T-cell (primary cell): ENCODE measurements at places on chromosomes 7 and 10.

- DNase-seq, result peak; percentile 96
Measured at GRCh38 chr10:130110246-130111112, at the start of gene C10orf143. Gene C10orf143 (minus strand): TSS chr10:130110830. CDS start chr10:130110772, 58 bp downstream.

- no peak for DNase-seq
Measured at GRCh38 chr7:80916770-80917741, 1.8 kb downstream of the SEMA3C start.

DNA sequence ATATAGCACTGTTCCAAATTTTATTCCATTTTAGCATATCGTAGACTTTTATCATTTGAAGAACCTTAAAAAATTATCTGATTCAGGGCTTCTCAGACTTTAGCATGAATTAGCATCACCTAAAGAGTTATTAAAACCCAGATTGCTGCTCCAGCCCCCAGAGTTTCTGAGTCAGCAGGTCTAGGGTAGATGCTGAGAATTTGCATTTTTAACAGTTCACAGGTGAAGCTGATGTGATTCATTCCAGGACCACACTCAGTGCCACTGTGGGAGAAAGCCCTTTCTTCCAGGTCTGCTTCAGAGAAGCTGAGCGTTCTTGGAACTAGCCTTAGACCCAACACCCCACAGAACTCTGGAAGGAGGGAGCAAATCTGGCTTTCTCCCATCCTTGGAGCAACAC is 174.1 kb upstream of the YAE1 start:
- no peak for DNase-seq

DNA sequence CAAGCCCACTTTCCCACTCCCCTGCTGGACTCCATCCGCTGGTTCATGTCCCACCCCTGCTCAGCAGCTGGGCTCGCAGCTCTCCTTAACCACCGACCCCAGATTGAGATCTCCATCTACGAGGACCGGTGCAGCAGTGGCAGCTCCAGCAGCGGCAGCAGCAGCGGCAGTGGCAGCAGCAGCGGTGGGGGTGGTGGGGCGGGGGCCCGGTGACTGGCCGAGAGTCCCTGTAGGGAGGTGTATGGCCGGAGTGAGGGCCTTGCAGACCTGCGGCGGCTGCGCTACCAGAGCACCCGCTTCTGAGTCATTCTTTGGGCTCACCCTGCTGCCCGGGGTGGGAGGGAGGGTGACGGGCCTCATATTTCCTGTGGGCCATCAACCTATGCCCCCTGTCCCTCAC is 15.8 kb downstream of the GOLGA7B start:
- no peak for DNase-seq

- no peak for DNase-seq
Measured at GRCh38 chr10:68315582-68315981, 16.3 kb upstream of the HNRNPH3 start.

DNA sequence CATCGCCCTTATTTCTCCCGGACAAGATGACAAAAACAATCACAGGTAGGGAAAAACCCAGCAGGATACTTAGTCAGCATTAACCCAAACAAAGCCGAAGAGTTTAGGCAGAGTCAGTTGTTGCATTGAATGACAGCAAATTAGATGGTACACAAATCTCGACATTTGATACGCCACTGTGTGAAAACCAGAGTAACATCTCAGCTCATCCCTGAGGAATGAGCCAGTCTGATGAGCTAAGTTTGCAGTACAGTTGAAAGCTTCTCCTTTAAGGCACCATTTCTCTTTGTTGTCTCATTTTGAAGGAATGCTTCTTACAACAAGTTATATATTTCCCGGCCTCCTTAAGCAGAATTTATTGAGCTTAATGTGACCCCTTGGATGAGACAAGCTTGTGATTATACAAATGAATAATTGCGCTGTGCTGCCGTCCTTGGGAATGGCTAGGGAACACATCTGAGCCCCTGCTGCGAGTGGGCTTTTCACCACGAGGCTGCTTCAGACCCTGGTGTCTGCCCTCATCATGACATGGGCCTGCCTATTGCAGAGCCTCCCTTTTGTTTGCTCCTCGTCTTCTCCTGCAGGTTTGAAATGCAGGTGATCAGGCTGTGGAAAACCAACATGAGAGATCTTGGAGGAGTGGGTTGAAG is 137.3 kb downstream of the CELF2 start:
- no peak for DNase-seq

DNA sequence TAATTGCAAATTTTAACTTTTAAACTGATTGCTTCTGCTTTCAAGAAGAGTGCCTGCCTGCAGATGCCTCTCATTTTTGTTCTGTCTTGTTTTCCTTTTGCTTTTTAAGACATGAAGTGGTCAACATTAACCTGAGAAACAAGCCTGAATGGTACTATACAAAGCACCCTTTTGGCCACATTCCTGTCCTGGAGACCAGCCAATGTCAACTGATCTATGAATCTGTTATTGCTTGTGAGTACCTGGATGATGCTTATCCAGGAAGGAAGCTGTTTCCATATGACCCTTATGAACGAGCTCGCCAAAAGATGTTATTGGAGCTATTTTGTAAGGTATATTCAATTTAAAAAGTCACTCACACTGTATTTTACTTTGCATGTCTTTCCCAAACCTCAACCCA is 8.8 kb downstream of the GSTO2 start:
- DNase-seq, result no peak

GRCh38 chr7:116689790-116690259 is 17.8 kb downstream of the MET start:
- DNase-seq, result no peak

DNA sequence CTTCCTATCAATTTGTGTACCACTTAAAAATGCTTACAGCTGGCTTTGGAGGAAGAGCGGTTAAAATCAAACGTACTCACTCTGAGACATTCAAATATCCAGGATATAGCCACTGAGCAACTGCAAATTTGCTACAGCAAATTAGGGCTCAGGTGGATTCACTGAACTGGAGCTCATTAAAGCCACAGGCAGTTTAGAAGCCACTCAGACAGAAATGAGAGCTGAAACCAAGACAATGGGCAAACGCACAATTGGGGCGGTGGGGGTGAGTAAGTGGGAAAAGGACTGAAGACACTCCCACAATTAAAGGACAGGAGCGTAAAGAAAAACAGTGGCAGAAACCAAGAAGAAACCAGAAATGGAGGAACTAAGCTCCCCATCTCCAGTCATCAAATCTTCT is 20.5 kb downstream of the MPP7 start:
- DNase-seq, result no peak

DNA sequence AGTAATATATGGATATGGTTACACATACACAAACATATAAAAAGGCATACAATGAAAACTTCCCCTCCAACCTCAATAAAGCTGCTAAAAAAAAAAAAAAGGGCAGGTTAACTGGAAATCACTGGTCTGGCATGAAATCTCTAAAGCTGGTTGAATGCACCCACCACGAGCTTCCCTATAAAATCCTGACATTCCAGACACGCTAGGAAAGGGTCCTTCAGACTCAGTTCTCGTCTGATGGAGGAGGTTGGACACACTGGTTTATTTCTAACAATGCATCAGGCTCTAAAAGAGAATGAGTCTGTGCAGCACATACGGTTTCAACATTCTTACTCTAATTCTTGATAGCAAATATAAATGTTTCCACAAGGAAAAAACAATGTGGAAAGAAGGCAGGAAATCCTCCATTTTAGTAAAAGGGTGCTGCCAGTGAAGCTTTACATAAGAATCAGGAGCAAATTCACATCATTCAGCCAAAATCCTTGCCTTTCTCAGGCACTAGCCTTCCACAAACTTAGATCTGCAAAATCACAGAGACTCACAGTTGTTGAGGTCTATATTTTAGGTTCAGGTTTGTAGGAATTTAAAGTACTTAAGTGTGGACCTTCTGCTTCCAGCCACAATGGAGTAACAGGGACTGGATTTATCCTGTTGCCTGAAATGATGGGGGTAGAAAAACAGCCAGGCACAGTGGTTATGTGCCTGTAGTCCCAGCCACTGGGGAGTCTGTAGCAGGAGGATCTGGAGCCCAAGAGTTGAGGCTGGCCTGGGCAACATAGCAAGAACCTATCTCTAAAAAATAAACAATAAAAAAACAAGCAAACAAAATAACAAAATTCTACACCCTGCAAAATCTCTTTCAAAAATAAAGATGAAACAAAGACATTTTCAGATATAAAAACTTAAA is 73.5 kb downstream of the CYTH3 start:
- DNase-seq, result no peak

- no peak for DNase-seq
Measured at GRCh38 chr7:25775999-25776743, 375.8 kb upstream of the NFE2L3 start.

GRCh38 chr7:88218429-88218745 is 1.5 kb downstream of the SRI start:
- DNase-seq, result no peak

GRCh38 chr10:21889477-21890275 is 113.9 kb downstream of the DNAJC1 start:
- DNase-seq, result no peak

DNA sequence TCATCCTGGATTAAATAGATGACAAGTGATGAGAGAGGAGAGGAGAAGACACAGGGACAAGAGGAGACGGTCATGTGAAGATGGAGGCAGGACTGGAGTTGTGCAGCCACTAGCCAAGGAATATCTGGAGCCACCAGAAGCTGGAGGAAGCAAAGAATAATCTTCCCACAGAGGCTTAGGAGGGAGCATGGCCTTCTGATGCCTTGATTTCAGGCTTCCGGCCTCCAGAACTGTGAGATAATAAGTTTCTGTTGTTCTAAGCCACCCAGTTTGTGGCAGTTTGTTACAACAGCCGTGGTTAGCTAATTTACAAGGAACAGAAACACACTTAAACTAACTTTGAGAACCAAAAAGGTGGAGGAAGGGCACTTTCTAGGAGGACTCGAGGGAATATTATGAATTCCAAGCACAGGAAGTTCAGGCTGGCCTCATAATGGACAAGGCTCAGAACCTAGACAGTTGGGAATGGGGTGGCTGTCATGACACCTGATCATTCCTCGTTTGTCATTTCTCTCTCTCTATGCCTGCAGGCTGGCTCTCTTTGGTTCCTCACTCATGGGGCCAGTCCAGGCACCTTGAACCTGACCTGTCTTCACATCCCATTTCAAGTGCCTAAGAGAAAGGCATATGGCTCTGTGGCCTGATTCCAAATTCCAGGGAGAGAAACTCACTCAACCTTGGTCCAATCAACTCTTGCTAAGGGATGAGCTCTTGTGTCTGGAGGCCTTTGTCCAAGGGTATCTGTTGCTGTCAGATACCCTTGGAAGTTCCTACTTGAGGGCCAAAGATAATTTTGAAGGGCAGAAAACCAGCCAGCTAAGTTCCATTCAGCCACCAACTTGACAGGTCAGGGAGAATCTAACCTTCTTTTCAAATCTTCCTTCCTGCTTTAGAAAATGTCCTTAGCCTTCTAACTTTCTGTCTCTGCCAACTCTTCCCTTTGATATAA is 33.5 kb upstream of the PDZD8 start:
- DNase-seq, result no peak

DNA sequence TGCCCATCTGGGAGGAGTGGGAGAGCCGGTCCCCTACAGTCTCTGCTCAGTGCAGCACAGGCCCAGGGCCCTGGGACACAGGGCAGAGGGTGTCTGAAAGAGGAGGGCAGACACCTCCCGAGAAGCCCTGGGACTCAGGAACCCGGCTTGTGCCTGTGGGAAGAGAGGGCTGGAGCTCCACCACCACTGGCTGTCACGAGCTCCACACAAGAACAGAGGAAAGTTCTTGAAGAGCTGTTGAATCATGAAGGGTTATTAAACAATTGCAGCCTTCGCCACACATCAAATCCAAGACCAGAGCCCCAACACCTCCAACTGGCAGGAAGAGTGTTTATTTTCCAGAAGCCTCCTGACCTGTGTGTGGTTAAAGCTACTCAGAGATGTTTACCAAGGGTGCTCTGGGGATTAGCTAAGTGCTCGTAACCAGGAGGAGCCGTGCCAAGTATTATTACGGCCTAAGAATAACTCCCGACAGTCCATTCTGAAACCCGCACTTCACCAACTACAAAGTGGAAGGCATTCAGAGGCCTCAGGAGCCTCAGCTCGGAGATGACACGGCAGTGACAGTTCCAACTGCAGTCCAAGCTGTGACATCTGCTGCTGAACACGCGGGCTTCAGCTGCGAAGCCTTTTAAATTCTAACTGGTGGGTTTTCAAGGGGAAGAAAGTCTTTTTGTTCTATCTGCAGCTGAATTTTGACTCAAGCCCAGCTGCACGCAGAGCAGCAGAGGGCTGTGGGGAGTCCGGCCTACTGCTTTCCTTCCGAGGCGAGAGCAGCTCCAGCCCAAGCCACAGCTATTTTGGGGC is 75.1 kb downstream of the MAD1L1 start:
- no peak for DNase-seq
